Fibroblast of the aortic adventitia (primary cell): ENCODE measurements at places on chromosomes 16 and 17. TPM values are rescaled to one million over a fixed set of nuclear protein-coding genes. Genes with fewer than 3 reads are reported as not detected.

DNA sequence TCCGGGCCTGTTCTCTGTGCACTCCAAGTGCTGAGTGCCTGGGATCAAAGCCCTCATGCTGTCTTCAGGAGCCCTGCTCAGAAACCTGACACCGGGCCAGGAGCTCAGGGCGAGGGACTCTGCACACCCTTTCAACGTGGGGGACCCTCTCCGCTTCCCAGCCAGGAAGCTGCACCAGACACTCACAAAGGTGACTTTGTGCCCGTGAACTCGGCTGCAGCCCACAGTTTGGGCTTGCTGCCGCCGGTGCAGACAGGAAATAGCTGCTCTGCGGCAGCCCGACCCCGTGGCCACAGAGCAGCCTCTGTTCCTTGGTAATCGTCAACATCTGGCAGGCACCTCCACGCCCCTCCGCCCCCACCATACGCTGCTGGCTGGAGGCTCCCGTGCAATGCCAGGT lies 93.4 kb upstream of the METRNL start:
- no peak for DNase-seq

- peak; percentile 24 for DNase-seq
These were observed 139.5 kb downstream of the CMIP start for GRCh38 chr16:81583893-81584631.

GRCh38 chr17:68519911-68520310 lies 7.7 kb downstream of the PRKAR1A start:
- peak; percentile 40 for DNase-seq

DNA sequence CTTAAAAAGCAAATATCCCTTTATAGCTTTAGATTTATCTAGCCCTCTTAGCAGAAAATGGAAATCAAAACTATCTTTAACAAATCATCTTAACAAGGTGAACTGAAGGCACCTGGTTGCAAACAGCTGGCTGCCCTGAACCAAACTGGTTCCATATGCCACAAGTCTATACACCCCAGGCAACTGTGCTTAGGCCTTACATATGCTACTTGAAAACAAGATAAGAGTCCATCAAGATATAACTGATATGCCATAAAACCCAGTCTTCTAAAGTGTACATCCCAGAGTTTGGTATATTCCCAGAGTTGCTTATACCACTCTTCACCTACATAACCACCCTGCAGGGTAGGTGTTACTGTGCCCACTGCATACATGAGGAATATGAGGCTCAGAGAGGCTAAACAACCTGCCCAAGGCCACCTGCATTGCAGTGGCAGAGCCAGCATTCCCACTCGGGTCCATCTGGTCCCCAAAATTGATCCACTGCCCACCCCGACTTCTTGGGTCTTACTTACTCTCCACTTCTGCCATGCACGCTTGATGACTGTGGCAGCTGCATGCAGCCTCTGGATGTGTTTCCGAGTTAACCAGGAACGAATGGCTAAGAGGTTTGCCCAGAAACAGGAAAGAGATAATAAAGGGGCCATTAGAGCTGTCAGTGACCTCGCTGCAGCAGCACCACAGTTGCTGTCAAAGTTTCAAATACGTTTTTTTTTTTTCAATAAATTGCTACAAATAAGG lies 12.2 kb downstream of the ZNHIT3 start:
- no peak for DNase-seq

GRCh38 chr17:72175787-72176515 lies 55.1 kb downstream of the SOX9 start:
- DNase-seq, result no peak

DNA sequence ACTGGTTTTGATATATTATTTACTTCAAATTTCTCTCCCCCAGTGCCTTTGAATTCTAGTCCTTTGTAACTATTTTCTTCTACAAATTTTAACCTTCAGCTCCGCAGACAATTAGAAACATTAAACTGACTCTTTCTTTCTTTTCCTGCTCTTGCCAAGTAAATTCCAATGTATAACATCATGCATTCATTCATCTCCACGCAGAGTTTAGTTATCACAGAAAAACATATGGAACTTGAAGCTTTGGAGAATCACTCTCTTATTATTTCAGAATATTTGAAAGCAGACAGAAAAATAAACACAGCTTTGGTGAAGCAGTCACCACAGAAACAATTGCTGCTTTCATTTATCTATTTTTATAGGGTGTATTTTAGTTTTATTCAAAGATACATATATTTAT lies 778.7 kb upstream of the CDH8 start:
- no peak for DNase-seq

BEAN1 gene
- 0.09 TPM in 1 of 2 replicates, not detected in the other for total RNA-seq
